CD14-positive monocyte (primary cell): ENCODE measurements at places on chromosomes 3 and 15.

- no peak for DNase-seq
These were observed 14.0 kb upstream of the KLF15 start for GRCh38 chr3:126371096-126371705.

GRCh38 chr3:175150812-175151401 lies 291.8 kb downstream of the NAALADL2 start:
- no peak for DNase-seq

DNA sequence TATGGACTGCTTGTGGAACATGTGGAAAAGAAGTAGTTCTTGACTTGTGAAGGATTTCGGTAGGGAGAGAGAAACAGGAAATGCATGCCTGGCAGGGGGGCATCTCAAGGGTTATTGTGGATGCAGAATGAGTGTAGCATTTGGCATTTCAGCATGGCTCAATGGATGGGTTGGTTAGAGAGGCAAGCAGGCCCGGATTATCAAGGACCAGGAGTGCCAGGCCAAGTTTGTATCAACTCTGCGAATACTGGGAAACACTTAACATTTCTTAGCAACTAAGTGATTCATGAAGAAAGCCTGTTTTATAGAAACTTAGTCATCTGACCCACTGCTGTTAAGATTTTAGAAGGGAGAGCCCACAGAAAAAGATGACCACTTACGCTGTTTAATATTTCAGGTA lies 33.6 kb downstream of the KIF15 start:
- no peak for DNase-seq

- no peak for DNase-seq
These were observed 250.5 kb upstream of the VEPH1 start for GRCh38 chr3:157753787-157754136.

GRCh38 chr3:38645076-38645475 lies 4.4 kb downstream of the SCN5A start:
- DNase-seq = no peak

DNA sequence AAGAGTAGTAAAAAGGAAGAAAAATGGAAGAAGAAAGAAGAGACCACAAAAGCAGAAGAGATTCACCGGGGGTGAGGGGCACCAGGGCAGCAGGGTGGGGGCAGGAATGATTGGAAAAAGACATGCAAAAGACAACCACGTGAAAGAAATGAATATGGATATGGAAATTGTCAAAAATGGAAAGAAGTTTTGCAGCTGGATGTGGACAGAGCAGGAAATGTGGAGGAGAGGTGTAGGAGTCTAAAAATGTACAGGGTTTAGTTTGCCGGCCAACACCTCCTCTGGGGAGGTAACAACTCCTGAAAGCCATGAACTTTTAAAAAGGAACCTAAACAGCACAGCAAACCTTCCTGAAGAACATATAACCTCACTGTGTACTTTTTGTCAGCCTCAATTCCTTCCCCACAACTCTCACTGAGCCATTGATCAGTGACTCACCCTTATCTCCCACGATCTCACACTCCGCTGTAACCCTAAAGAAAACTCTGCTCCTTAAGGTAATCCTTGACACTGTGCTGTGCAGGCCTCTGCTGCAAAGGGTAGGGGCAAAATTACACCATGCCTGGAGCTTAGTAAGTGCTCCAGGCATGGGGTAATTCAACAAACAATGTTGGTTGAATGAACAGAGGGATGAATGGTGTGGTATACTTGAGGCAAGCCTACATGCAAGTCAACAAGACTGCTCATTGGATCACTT lies 100.2 kb upstream of the BOC start:
- no peak for DNase-seq

GRCh38 chr3:150105886-150106612 lies 135.4 kb upstream of the PFN2 start:
- no peak for DNase-seq

GRCh38 chr3:140754936-140755335 lies 77.1 kb downstream of the TRIM42 start:
- DNase-seq = no peak

GRCh38 chr3:69710153-69710977 lies 28.9 kb upstream of the MITF start:
- DNase-seq = no peak

DNA sequence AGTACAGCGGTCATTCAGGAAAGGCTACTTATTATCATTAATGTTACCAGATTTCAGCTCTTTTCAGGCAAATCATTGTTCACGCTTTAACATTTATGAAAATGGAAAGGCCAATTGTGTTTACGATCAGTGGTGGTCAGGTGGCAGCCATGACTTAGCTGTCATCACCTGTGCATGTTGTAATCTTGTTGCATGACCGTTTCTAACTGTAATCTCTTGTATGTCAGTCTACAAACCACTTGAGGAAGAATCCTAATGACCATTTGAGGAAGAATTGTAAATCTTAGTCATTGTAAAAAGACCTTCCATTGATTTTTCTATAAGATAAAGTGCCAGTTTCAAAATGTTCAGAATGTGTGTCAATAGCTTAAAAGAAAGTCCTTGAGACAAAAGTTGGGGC lies 100.4 kb downstream of the SERPINI1 start:
- DNase-seq = no peak

GRCh38 chr3:33936921-33937525 lies 138.6 kb downstream of the PDCD6IP start:
- no peak for DNase-seq

DNA sequence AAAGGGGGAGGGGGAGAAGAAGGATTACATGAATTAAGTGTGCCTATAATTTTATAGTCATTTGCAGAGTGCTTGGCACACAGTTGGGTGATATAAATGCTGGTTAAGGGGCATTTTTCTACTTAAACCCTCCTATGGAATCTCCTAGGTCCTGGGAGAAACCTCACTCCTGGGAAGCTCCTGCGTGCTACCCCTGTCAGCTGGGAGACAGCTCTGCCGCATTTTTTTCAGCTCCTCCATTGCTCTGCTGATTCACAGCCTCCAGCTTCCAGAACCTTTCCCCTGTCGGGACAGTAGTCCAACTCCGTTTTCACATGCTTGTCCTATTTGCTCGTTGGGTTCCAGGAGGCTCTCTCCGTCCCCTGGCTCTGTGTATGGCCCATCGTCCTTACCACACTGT lies 59.2 kb downstream of the CHRD start:
- no peak for DNase-seq

DNA sequence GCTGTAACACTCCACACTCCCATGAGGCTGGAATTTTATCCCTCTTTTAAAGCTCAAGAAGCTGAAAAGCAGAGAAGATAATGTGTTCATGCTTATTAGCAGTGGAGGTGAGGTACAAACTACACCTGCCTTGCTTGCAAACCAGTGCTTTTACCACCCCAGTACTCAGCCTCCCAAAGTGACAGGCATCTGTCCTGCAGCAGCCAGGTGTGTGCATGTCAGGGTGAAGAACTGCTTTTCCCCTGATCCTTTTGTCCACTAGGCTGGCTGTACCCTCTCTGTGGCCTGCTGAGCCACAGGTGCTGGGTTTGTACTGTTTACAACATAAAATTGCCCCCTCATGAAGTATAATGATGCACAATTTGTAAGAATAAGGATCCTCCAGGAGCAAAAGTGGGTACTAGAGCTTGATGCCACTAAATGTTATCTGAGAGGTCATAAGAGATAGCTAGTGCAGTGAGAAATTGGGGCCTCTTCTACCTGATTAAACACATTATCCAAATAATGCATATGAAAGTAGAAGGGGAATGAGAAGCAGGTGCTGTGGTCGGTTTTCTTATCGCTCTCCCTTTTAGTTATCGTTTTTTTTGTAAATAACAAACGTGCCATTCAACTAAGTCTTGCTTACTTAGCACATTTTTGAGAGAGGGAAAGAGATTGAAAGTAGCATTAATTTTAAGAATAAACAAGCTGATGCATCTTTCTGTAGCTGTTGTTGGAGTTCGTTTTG lies 39.2 kb upstream of the GADL1 start:
- no peak for DNase-seq

DNA sequence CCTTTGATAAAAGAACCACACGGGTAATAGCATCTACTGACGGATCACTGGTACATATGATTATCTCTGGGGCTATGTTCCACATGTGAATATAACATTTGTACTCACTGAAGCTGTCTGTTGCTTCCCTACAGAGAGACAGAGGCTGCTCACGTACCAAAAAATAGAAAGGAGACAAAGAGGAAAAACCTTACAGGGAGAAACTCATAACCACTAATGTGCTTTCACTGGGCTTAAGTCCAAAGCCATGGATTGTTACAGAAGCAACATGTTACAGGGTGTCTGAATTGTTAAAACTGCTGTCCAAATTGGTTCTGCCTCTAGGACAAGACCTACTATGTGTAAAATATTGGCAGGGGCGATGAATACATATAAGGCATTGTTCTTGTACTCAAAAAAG lies 311.9 kb downstream of the FOXP1 start:
- DNase-seq = no peak

GRCh38 chr3:159798951-159799350 lies 189.7 kb upstream of the IL12A start:
- no peak for DNase-seq

DNA sequence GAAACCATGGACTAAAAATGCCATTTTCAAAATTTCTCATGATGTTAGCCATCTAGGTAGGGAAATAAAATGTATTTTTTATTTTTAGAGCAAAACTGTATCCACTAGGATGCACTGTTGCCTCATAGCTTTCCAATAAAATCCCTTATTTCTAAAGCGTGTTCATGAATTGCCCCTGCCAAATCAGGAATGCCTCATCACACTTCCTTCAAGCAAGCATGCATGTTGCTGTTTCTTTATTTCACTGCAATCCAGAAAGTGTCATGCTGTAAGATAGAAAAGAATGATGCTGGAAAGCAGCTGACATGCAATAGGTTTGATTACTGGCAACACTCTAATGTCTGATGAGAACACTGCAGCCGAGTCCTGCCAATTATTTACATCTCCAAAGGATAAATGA lies 239.5 kb downstream of the CHL1 start:
- DNase-seq = no peak

- DNase-seq = no peak
These were observed 32.6 kb downstream of the MB21D2 start for GRCh38 chr3:192884777-192885773.

DNA sequence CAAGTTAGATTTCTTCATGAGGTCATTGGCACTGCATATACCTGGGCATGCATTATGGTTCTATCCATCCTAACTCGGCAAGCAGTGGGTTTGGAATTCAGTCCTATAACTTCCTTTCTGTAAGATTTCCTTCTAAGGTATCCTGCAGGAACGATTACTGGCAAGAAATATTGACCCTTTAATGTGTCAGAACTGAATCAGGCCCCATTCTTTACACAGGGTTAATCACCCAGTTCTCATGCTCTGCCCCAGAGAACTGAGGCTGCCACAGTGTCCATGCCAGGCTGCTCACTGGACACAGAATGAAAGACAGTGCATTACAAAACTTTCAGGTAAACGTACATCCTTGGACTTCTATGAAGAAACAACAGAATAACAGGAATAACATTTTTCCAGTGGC lies 108.9 kb downstream of the RPL22L1 start:
- no peak for DNase-seq

DNA sequence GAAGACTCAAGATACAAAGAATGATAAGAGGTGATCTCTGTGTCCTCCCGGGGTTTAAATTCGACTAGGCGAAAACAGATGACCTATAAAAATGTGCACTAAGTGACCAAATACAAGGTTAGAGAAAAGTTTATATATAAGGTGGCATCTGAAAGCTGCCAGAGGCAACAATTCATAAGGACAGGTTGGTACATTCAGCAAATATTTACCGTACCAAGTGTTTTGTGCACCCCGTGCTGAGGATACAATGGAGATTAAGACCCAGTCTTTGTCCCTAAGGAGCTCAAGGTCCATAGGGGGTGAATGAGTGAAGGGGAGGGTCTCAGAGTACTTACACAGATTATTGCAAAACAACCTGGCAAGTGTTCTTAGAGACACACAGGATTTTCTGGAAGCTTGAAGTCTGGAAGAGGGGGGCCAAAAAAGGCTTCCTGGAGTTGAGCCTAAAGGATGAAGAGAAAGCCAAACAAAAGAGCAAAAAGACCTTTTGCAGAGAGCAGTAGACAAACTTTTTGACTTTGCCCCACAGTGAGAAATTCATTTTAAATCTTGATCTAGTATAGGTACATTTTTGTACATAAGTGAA lies 71.4 kb upstream of the LRIG1 start:
- no peak for DNase-seq

GRCh38 chr15:46146915-46147314 lies 512.1 kb downstream of the SQOR start:
- no peak for DNase-seq

DNA sequence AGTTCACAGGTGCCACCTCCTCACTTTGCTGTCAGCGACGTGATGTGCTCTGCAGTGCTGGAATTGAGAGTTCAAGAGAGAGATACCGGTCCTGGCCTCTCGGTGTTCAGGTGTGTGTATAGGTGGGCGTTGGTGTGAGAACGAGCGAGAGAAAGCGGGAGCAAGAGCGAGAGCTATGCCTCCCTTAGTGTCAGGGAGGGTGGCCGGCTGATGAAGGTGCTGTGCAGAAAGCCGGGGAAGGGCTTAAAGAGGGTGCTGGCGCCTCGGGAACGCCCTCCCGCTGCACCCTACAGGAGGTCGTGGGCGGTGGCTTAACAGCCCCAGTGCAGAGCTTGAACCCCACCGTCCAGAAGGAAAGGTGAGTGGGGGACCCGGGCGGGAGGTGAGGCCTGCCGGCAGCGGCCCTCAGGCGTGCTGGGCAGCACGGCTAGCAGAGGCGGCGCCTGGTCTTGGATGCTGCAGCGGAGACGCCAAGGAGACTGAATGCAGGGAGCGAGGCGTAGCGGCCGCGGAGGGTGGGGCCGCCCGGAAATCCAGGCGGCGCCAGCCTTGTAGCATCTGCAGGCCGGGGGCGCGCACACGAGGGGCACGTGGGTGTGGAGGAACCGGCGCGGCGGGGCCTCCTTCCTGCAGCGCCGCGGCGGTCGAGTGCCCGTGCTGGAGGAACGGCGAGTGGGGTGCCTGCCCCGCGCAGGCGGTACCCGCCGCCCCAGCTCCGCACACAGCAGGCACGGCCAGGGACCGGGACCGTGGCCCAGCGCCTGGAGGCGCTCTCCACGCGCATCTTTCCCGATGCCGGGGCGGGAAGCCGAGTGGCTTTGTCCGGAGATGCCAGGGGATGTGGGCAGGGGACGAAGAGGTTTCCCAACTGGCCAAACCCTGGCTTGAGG lies 246.8 kb upstream of the TOPAZ1 start:
- DNase-seq = no peak

- DNase-seq = no peak
These were observed 120.4 kb upstream of the CCNL1 start for GRCh38 chr3:157280354-157280753.

GRCh38 chr15:99511531-99511865 lies 54.3 kb upstream of the MEF2A start:
- DNase-seq = no peak

- peak; percentile 22 for DNase-seq
These were observed 108.8 kb upstream of the MME start for GRCh38 chr3:154971341-154971740.

GRCh38 chr3:87359826-87360225 lies 83.4 kb upstream of the POU1F1 start:
- no peak for DNase-seq

GRCh38 chr3:52891615-52892081 lies 5.7 kb downstream of the STIMATE start:
- DNase-seq = peak; percentile 95

DNA sequence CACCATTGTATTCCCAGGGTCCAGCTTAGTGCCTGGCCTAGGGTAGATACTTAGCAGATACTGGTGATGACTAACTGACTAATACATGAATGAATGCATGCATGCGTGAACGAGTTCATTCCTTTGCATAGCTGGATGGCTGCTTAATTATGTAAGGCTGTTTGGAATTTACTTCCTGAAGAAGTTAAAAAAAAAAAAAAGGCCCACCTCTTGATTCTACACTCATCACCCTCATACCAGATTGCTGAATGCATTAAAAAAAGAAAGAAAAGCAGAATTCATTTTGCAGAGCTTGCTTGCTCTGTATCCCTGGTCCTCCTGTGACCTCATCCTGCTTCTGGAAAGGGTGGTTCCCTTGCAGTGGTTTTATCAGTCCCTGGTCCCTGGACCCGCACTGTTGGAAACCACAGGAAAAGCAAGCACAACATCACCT lies 277.6 kb upstream of the CFAP20DC start:
- no peak for DNase-seq
